ENCODE measurements at places on chromosomes 3 and 15. TPM values are rescaled to one million over a fixed set of nuclear protein-coding genes. Genes with fewer than 3 reads are reported as not detected.

The LRRC31 gene
- not detected for total RNA-seq

The CSTA gene
- total RNA-seq: not detected

The VGLL3 gene
- not detected for total RNA-seq

The TJP1 gene
- 0.10 TPM for total RNA-seq

The SMCO1 gene
- not detected for total RNA-seq

The TMEM202 gene
- not detected for total RNA-seq

The TERC gene
- 12.5 TPM for total RNA-seq

The KNL1 gene
- total RNA-seq: 3.7 TPM

Measured in B cell (primary cell).